ENCODE measurements at places on chromosomes 7 and 10. TPM values are rescaled to one million over a fixed set of nuclear protein-coding genes. Genes with fewer than 3 reads are reported as not detected.

PNLIP gene
- not detected for total RNA-seq

RHOBTB1 gene
- total RNA-seq = 32.3 TPM

FXYD4 gene
- not detected for total RNA-seq

ZFYVE27 gene
- 34.9 TPM for total RNA-seq

ZCWPW1 gene
- 0.17 TPM for total RNA-seq

LRRC4 gene
- total RNA-seq = 1.0 TPM

TAC1 gene
- total RNA-seq = 0.10 TPM

RBM20 gene
- total RNA-seq = not detected

CYP2W1 gene
- total RNA-seq = not detected

GALNT17 gene
- total RNA-seq = not detected

MSS51 gene
- 1.5 TPM for total RNA-seq

CTAGE6 gene
- not detected for total RNA-seq

RNF133 gene
- total RNA-seq = not detected

FRMPD2 gene
- 0.35 TPM for total RNA-seq

FAM25A gene
- not detected for total RNA-seq

SDK1 gene
- 30.9 TPM for total RNA-seq

CHST3 gene
- 32.3 TPM for total RNA-seq

PON2 gene
- total RNA-seq = 172 TPM

GPR37 gene
- 4.2 TPM for total RNA-seq

FAM131B gene
- 4.2 TPM for total RNA-seq

A1CF gene
- total RNA-seq = 0.05 TPM

MYL7 gene
- not detected for total RNA-seq

ABCB1 gene
- total RNA-seq = 60.6 TPM

IFT22 gene
- 65.0 TPM for total RNA-seq

ABLIM1 gene
- 31.1 TPM for total RNA-seq

RBM48 gene
- 15.9 TPM for total RNA-seq

FAM237B gene
- not detected for total RNA-seq

CYP26C1 gene
- 0.65 TPM for total RNA-seq

PKD2L1 gene
- total RNA-seq = not detected

BAMBI gene
- 10.4 TPM for total RNA-seq

C10orf120 gene
- total RNA-seq = not detected

MMP21 gene
- total RNA-seq = not detected

GARIN1A gene
- 0.17 TPM for total RNA-seq

CYP2C18 gene
- not detected for total RNA-seq

LRIT1 gene
- total RNA-seq = not detected

OR2A12 gene
- total RNA-seq = not detected

ITGA8 gene
- total RNA-seq = 0.05 TPM

CRHR2 gene
- not detected for total RNA-seq

ARHGAP12 gene
- 50.5 TPM for total RNA-seq

CFAP43 gene
- 4.7 TPM for total RNA-seq

SPACDR gene
- not detected for total RNA-seq

USP6NL gene
- total RNA-seq = 13.7 TPM

PCGF5 gene
- total RNA-seq = 48.9 TPM

MMD2 gene
- not detected for total RNA-seq

OR6B1 gene
- not detected for total RNA-seq

CYP2C19 gene
- not detected for total RNA-seq

MYOZ1 gene
- 0.87 TPM for total RNA-seq

CADPS2 gene
- total RNA-seq = 8.7 TPM

HECW1 gene
- total RNA-seq = 3.1 TPM

ASZ1 gene
- not detected for total RNA-seq

PSD gene
- total RNA-seq = 3.5 TPM

SPAG6 gene
- 0.70 TPM for total RNA-seq

AOAH gene
- 1.9 TPM for total RNA-seq

LIPK gene
- total RNA-seq = not detected

ZNF32 gene
- total RNA-seq = 28.7 TPM

SCART1 gene
- total RNA-seq = 0.35 TPM

Data from renal cortical epithelial cell (primary cell).